Fibroblast of skin of scalp (primary cell): ENCODE measurements at places on chromosomes 16 and 17.

GRCh38 chr17:12485361-12485906 lies 180.3 kb upstream of the MYOCD start:
- DNase-seq: peak; percentile 63

- peak; percentile 51 for DNase-seq
Measured at GRCh38 chr16:88685156-88686061, 898 bp downstream of the SNAI3 start.

GRCh38 chr16:46822270-46822669 lies 8.7 kb downstream of the C16orf87 start:
- peak; percentile 54 for DNase-seq

GRCh38 chr16:17433577-17434451 lies 36.9 kb downstream of the XYLT1 start:
- no peak for DNase-seq

GRCh38 chr17:80948019-80948975 lies 43.3 kb upstream of the CHMP6 start:
- no peak for DNase-seq

GRCh38 chr17:27430882-27431491 lies 25.3 kb upstream of the KSR1 start:
- peak; percentile 24 for DNase-seq

DNA sequence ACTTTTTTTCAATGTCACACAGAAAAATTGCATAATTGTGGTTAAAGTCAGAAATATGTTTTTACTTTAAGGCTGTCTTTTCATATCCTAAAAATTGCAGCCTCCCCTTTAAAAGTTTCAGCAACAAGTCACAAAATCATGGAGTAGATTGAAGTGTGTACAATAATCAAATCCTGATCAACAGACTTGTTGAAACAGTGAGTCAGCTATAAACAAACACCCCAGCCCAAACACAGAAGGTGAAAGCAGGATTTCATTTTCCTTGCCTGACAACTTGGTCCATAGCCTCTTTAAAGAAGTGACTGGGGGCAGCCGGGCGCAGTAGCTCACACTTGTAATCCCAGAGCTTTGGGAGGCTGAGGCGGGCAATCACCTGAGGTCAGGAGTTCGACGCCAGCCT lies 59.9 kb downstream of the WNT3 start:
- no peak for DNase-seq

GRCh38 chr16:75263963-75264445 lies 12.6 kb upstream of the BCAR1 start:
- DNase-seq: no peak

- no peak for DNase-seq
Measured at GRCh38 chr17:10420811-10421210, 939 bp downstream of the MYH8 start.

DNA sequence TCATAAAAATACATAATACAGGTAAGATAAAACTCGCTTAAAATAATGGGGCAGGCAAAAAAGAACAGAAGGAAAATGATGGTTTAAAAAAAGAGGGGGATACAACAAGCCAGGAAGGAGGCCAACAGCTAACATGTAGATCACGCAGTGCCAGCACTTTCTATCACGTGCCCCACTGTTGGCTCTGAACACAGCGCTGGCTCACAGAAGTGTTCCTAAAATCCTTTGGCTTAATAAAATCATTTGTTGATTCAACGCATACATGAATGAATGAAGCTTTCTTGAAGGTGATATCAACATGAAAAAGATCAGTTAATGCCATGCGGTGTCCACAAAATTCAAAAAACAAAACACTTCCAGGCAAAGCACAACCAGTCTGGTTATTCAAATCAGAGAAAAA lies 8.5 kb downstream of the ITGAE start:
- no peak for DNase-seq

- peak; percentile 47 for DNase-seq
Measured at GRCh38 chr16:11871193-11871592, 19.9 kb upstream of the RSL1D1 start.

GRCh38 chr16:48426244-48427141 lies 41.3 kb upstream of the SIAH1 start:
- peak; percentile 47 for DNase-seq

GRCh38 chr17:6608321-6608720 lies 32.2 kb downstream of the KIAA0753 start:
- DNase-seq: no peak

DNA sequence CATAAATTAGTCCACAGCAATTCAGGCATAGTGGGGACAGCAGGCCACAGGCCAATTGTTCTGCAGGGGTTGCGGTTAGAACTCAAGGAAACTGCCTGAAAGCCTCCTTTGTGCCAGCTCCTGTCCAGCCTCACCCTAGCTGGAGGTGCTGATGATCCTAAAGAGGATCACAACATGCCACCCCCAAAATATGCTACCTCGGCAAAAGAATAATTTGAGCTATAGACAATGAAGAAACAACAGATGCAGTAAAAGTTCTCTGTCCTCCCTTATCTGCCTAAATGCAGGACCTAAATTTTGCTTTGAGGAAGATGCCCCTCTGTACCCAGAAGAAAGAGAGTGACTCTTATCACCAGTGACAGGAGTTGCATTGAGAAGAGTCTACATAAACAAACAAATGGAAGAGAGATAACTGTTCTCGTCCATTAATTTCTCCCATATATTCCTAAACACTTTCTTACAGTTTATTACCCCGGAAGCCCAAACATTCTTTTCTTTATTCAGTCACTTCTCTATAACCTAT lies 14.7 kb downstream of the ALOX15 start:
- no peak for DNase-seq

GRCh38 chr17:742147-742793 lies 9.8 kb downstream of the GEMIN4 start:
- DNase-seq: no peak

GRCh38 chr16:58038219-58038641 lies 12.7 kb downstream of the MMP15 start:
- no peak for DNase-seq

GRCh38 chr17:42574463-42574862 lies 3.1 kb downstream of the PSMC3IP start:
- no peak for DNase-seq
